Neural progenitor cell (in vitro differentiated cells): ENCODE measurements at places on chromosomes 12 and 14.

- DNase-seq: no peak
Measured at GRCh38 chr12:131147894-131148293, 194.2 kb downstream of the ADGRD1 start.

- DNase-seq: no peak
Measured at GRCh38 chr12:1532375-1533165, 61.8 kb downstream of the FBXL14 start.

DNA sequence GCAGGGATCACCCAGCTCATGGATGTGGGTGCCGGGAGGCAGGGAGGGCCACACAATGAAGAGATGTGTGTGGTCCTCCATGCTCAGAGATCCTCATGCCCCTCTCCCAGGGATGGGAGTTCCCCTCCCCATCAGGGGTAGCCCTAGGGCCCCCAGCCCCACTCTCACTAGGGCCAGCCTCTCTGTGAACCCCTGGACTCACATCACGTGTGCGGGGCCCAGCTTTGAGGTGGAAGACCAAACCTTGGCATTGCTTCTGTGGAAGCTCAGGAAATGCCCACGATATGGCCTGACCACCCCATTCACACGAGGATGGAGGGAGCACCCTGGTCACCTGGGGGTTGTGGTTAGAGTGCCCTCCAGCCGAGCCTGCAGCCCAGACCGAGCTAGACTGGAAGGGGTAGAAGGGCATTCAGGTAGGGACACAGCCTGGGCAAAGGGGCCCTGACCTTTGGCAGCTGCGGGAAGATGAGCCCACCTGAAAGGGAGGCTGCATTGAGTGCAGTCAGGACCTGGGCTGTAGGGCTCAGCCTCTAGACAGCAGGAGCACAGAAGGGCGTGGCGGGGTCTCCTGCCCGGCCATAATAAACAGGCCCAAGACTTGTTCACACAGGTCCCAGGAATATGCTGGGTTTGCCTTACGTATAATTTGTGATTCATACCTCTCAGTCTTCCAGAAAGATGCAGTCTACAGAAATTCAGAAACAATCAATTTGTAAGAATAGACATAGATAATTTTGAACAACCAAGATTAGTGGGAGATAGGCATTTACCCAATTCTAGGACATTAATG, 34.8 kb upstream of the RCOR1 start:
- no peak for DNase-seq

DNA sequence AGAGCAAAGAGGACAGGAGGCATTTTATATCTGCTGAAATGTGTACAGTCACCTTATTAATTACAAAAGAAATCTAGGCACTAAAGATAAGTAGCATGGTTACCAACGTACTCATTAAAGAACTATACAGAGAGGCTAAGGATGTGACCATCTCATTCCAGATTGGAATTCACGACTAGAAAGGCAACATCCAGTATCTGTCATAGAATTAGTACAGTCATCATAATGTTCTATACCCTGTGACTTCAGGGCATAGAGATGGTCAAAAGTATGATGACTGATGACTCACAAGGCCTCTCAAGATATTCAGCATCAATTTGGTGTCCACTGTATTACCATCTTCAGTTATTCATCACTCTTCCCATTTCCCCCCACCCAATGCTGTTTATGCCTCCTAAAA, 144.0 kb upstream of the PLEKHG7 start:
- no peak for DNase-seq

GRCh38 chr14:105891221-105891602, 364.8 kb downstream of the TMEM121 start:
- DNase-seq: no peak

DNA sequence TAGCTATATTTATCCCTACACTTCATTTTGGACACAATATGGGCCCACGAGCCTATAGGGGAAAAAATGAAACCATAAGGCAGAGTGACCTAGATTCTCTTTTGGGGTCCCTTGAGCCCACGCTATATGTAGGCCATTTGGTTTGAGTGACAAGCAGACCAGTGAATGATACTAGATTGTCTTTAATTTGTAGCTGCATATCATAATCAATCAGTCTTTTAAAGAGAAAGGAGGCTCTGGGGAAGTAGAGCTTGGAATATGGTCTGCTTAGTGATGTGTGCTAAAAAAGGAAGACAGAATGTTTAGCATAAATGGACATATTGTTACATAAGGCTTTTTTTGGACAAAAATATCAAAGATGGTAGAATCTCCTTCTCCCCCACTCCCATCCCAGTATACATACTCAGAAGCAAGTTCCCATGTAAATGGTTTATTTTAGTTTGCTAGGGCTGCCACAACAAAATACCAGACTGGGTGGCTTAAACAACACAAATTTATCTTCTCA, 140.8 kb downstream of the CAPZA3 start:
- DNase-seq: no peak

DNA sequence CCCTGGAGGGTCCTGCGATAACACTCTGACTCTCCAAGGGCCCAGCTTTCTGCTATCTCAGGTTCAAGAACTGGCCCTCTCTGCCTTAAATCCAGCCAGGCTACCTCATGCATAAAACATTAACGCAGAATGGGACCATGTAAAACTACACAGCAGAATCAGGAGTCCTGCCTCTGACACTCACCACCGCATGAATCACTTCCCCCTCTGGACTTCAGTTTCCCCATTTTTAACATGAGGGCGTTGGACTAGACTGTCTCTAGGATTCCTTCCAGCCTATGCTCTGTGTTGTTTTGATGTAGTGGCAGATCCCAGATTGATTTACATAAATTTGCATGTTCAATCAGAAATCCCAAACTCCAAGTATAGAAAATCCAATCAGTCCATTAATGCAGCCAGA, 3.3 kb downstream of the NCKAP5L start:
- no peak for DNase-seq

DNA sequence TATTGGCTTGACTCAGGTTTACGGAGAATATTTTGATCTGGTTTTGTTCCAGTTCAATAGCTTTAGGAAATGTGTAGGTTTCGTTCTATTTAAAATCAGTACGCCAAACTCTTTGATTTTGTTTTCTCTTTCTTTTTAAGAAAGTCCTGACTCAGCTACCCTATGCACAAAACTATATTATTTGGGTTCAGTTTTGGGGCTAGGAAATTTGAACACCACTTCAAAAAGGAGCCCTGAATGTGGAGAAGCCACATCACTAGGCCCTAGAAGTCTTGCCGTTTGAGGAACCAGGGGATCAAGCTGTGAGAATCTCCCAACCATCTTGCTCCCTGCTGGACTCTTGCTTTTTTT, 168.2 kb upstream of the BCL2L14 start:
- DNase-seq: no peak

DNA sequence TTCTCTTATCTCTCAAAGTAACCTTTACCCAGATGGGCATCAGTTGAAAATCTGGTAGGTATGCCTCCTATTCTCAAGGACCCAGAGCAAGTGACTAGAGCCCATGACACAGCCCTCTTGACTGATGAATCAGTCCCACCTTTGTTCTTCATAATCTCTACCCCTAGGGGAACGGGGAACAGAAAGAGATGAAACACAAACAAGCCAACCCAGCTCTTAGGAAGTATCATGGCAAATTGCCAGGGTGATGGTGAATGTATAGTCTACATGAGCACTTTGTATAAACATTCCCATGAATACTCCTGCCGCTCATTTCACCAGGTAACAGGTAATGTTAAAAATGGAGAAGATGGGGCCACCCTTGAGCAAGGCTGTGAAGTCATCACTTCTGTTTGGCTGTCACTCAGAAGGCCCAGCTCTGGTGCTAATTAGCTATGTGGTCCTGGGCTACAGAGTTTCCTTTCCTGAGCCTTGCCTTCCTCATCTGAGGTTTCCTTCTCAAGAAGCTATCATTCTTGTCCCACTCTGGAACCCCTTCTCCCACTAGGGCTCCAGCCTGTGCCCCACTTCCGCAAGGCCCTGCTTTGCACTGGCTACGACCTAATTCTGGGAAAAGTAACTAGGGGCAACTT, 161.7 kb downstream of the ANO2 start:
- no peak for DNase-seq

- DNase-seq: no peak
Measured at GRCh38 chr14:79871136-79871535, 340.2 kb downstream of the DIO2 start.

DNA sequence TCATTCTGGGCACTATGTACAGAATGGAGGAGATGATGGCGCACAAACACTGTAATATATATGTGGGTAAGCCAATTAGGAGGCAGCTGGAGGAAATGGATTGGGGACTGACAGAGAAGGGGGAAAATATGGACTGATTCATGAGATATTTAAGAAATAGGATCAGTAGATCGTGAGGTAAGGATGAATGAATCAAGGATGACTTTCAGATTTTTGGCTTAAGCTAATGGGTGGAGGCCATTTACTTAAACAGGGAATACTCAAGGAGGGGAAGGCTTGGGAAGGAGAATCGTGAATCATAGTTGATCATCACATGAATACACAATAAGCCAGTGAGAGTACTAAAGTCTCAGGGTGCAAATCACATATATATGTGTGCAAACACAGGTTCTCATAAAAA, 11.2 kb upstream of the GNPNAT1 start:
- DNase-seq: no peak
